Fibroblast of skin of scalp (primary cell): ENCODE measurements at places on chromosomes 1 and 21.

DNA sequence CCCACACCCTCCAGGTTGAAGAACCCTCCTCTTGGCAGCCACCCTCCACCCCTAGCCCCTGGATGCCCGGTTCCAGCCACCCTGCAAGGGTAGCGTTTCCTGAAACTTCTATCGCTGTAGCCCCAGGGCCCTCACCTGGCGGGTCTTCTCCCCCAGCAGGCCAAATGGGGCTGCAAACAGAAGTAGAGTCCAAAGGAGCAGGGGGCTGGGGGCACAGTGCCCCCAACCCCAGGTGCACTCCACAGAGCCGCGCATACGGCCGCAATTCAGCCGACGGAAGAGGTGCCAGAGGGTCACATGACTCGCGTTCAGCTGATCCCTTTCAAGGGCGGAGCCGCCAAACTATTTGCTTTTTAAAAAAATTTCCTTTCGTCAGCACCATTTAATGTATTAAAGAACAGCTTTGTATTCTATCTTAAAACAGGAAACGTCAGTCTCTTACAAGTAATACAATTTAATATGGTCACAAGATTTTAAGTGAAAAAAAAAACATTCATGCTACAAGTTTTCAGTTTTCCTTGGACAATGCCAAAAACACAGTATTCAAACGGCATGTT lies at the start of gene GLMP:
GLMP (minus strand) TSS at position 289 of the 557 bp plus-strand sequence; CDS start at position 255, 34 bp downstream.
- DNase-seq = peak; percentile 71

DNA sequence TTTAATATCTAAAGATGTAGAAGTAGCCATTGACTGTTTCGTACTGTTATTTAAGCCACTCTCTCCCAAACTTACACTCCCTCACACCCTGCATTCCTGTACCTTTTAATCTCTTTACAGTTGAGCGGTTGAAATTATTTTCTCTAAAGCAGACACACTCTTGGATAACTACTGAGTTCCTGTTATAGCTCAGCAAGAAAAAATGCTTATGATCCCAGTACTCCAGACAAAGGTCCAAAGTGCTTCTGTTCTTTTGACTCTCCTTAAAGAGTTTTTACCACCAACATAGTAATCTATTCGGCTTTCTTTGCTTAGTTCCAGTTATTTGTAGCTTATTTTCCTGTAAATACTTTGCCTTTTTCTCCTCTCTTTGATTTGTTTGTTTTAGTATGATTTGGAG lies 100.1 kb downstream of the ATF6 start:
- no peak for DNase-seq

- peak; percentile 68 for DNase-seq
These were observed 1.4 kb downstream of the APP start for GRCh38 chr21:26169061-26169610.

GRCh38 chr1:234862944-234863515 lies 253.1 kb upstream of the IRF2BP2 start:
- peak; percentile 71 for DNase-seq

- no peak for DNase-seq
These were observed 14.4 kb downstream of the DR1 start for GRCh38 chr1:93360111-93360510.

- no peak for DNase-seq
These were observed 74.0 kb upstream of the LRRC53 start for GRCh38 chr1:74586253-74586897.

DNA sequence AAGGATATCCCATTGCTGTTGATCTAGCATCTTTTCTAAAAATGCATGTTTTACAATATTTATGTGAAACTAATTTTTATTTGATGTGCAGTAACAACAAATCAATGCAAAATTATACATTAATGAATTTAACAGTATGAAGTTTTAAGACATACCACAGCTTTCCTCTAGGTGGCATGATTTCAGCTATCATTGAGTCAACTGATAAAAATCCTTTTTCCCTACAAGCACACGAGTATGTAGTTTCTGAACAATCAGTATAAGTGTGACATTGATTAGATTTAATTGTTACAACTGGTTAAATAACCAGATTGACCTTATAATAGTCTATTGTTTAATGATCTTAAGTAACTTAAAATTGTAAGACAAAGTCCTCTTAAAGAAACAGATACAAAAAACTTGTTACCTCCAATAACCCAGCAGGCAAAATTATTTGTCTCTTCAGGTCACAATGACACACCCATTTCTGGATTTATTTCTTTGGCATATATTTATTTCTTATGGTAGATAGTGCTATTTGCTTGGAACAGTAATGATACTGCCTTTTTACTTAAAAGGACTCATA lies 5.8 kb upstream of the TGFB2 start:
- peak; percentile 45 for DNase-seq

DNA sequence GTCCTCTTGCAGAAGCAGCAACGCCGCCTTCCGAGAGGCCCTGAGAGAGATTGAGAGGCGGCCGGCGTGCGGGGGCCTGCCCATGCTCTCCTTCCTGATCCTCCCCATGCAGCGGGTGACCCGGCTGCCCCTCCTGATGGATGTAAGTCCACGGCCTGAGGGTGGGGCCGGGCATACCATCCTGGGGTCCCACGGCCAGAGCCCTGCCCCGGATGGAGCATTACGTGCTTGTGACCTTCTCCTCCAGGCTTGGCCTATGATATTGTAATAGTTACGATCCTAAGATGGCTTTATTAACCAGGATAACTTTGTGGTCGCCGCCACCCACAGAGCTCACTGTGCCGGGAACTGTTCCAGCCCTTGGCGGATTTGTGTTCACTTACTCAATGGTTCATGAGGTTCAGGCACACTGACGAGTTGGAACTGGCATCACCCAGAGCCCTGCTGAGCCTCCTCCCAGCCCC lies 18.9 kb downstream of the ARHGEF16 start:
- DNase-seq = peak; percentile 95

- DNase-seq = no peak
These were observed 26.2 kb downstream of the OR10J5 start for GRCh38 chr1:159509440-159510228.

DNA sequence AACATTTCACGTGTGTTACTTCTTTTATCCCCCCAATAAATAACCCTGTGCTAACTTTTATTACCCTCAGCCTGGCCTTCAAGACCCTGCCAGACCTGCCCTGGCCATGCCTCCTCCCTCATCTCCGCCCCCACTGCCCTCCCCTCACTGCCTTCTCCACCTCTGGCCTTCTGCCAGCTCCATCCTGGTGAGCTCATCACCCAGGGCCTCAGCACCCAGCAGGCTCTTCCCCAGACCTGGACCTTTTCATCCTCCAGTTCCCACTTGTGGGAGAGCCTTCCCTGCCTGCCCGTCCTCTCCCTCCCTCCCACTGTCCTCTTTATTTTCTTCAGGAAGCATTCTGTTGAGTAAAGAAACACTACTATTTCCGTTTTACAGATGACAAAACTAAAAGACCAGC lies 72.0 kb downstream of the SLC66A1 start:
- peak; percentile 59 for DNase-seq

- DNase-seq = no peak
These were observed 1.8 kb downstream of the FAM131C start for GRCh38 chr1:16071614-16072013.

GRCh38 chr1:48052923-48053291 lies 55.7 kb upstream of the TRABD2B start:
- no peak for DNase-seq
